ENCODE measurements at places on chromosomes 7 and 10.
A peak's percentile ranks its signal among the peaks of the same experiment; 100 is the strongest.

DNA sequence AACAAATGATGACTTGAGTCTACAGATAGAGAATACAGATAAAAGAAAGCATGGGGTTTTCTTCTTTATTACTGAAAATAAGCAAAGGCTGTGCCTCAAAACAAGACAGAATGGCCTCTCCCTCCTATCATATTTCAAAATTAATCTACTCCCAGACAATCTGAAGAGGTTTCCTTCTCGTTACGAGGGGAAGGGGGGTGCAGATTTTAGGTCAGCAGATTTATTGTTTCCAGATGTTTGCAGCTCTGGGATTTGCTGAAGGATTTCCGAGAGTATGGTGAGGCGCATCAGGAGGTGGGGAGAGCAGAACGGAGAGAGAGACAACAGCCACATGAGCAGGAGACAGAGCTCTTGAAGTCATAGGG, 89.8 kb downstream of the KIAA1549 start:
- DNase-seq, result peak; percentile 83

- no peak for DNase-seq
Measured at GRCh38 chr10:44383749-44384600, 922 bp downstream of the CXCL12 start.

DNA sequence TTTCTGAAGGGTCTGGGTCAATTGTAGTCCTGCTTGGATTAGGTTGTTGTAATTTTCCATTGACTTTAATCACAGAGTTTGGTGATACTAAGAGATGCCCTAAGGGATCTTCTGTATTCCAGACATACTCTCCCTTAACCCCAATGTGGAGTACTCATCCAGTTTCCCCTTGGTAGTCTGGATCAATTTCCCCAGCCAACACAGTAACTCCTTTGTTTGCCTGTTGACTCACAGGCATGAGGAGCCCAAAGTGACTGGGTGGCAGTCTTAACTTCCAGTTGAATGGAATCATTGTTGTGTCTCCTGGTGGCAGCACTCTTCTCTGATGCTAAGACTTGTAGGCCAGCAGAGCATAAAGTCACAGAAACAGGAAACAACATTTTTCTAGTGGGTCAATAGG, 41.5 kb upstream of the PIK3CG start:
- DNase-seq, result no peak

- no peak for DNase-seq
Measured at GRCh38 chr7:28682801-28683200, 270.5 kb downstream of the CREB5 start.

GRCh38 chr7:112097524-112097923, 108.7 kb downstream of the DOCK4 start:
- DNase-seq, result no peak

DNA sequence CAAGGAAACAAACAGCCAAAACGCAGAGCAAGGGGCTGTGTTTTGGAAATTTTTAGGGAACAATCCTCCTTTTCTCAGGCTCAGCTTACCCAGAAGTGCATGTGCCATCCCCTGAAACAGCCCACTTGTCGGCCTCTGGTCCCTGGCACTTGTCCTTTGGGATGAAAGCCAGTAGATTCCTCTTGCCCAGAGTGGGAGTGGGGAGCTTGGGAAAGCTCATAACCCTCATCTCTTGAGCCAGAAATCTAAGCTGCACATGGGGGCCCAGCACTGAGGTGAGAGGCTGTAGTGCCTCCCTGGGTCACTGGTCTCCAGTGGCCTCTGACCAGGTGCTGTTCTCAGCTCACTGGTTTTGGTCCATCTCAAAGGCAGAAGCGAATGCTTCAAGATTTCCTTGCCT, 150.3 kb downstream of the RNF216 start:
- no peak for DNase-seq

GRCh38 chr10:31393844-31394243, 74.8 kb downstream of the ZEB1 start:
- no peak for DNase-seq

DNA sequence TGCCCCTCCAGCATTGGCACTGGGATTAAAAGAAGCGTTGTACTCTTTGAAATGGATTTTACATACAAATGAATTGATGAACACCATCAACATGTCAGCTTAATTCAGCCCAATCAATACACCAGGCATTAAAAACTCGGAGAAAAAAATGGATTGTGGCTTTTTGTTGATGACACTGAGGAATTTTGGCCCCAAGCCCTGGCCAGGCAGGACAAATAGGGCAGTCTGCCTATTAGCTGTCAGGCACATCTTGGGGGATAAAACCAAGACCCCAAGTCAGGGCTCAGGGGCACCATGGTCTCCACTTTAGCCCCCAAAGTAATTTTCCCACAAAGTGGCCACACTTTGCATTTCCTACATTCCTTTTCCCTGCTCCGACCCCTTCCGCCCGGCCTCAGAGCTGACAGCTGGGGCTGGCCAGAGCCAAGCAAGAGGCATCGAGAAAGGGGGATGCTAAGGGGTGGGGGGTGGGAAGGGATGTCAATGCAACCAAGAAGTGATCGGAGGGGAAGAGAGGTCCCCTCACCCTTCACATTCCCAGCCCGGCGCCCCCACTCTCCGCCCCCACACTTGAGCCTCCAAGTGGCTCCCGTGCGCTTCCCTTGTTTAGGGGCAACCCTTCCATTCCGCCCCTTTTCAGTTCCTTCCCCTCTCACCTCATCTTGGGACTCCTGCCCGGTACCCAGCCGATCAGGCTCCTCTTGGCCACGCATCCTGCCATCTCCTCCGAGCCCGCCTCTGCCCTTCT, 711 bp downstream of the HIP1 start:
- no peak for DNase-seq

- peak; percentile 99 for DNase-seq
Measured at GRCh38 chr10:4246881-4247358, 461.9 kb upstream of the KLF6 start.

GRCh38 chr10:61000769-61001730, 57.1 kb upstream of the RHOBTB1 start:
- peak; percentile 17 for DNase-seq

DNA sequence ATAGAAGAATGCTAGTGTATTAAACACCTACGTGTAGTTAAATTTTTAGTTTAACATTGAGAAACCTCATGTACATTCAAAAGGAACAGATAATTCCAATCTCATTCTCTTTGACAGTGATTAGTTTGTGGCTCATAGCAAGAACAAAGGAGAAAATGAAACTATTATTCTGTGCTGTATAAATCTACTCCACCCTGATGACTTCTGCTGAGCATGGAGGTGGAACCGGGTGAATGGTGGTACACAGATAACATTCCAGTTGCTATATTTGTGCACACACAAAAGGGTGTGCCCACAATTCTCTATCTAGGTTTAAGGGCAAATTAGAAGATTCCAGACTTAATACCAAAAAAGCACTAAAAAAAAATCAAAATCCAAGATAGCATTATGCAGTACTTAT, 17.0 kb upstream of the RALA start:
- DNase-seq, result no peak

DNA sequence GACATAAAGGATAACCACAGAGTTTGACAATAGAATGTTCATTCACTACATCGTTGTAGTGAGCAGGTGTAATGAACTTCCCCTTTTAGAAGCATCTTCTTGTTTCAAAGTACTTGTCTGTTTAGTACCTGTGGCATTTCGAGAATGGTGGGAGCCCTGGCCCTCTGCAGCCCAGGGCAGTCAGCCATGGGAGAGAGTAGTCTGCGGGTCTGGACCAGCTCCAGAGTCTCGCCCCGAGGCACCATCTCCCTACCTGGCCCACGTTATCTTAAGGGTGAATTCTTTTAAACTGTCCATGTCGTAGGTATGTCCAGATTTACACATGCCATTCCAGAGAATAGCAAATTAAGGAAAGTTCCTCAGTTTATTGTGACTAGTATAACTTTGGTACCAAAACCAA, 99.7 kb downstream of the BMPR1A start:
- DNase-seq, result no peak

DNA sequence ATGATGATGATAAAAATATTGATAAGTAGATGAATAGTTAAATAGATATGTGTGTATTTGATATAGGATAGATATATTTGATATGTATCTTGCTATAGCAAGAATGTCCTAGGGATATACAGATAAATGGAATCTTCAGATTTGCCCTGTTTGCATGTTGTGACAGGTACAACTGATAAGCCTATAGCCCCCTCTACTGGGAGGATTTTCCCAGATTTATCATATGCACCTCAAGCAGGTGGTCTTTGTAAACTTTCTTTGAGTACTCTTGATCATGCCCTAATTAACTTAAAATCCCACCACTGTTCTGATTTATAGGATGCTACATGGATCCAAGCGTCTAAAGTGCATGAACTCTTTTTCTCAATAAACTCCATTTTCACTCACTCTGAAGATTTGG, 1050.7 kb downstream of the SORCS3 start:
- peak; percentile 1 for DNase-seq

DNA sequence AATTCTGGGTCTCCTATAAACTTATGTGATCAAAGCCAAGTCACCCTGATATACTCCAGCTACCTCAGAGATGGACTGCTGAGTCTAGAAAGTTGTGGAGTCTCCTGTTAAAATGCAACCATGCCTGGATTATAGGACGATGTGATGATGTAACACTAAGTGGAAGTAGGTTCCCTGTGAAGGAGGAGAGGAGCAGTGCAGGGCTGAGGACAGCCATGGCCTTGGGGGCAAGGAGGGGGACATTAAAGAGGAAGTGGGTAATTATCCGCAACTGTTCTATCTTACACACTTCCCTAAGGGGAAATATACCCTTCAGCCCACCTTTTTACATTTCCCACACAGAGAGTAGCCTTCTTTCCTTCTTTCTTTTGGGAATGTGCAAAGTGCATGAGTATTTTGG, 63.8 kb downstream of the MTPN start:
- no peak for DNase-seq

- DNase-seq, result peak; percentile 35
Measured at GRCh38 chr10:4174197-4174596, 389.2 kb upstream of the KLF6 start.

DNA sequence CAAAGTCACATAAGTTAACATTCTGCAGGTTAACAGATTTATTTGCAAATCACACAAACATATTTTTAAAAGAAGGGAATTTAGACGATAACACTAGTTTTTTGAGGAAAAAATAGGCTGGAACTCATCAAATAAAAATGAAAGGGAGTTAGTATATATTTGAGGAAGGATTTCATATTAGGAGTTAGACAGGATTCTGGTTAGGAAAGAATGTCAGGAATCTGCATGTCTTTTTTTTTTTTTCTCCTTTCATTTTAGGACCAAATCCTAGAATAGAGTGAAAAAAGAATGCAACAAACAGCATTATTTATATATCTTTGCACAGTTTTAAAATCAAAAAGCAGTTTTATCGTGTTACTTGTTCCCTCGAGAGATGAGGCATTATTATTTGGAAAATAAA, 8.9 kb upstream of the TRDMT1 start:
- peak; percentile 69 for DNase-seq

Measured in fibroblast of skin of right quadriceps (primary cell).